ENCODE measurements at places on chromosomes 5 and 9.

DNA sequence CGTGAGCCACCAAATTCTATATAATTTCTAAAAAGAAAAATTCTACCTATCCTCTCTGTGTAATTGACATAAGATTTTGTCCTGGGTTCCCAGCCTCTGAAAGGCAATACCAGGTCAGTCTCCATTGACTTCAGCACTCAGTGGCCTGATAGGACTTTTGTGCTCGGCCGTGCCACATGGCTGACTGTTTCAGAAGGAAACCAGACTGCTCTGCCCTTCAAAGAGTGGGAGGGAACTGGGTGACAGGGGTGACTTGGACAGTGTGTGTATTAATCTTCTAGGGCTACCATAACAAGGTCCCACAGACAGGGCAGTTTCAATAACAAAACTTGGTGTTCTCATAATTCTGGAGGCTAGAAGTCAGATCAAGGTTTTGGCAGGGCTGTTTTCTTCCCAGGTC is 43.0 kb downstream of the ARHGAP26 start:
- no peak for DNase-seq

DNA sequence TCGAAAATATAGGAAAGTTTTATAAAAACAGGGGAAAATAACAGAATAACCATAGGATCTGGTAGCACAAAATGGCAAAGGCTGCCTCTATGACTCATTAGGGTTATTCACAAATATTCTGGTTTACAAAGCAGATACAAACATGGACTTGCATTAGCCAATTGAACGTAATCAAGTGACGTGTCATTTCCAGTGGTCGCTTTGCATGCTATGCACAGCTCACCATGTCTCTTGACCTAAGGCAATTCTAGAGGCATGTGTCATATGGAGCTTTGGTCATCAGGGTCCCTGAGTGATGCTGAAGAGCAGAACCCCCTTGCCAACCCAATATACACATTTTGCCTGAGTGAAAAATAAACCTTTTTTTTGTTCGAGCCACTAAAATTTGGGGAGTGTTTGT is 158.8 kb downstream of the TMEM161B start:
- no peak for DNase-seq

- no peak for DNase-seq
Observed at GRCh38 chr9:109977521-109977920, 197.5 kb downstream of the PALM2AKAP2 start.

DNA sequence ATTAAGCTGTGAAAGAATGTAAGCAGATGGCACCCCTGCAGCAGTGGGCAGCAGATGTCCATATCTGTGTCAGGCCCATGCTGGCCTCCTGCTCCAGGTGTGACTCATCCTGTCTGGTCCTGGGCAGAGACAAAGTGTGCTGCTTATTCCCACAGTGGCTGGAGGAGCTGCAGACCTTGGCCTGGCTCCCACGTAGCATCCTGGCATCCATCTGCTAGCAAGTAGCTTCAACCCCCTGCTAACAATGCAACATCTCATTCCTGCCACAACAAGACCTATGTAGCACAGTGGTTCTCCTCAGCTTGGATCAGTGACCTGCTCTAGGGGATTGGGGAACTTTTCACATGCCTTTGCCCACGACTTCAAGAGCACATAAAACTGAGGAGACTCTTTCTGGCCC is 126.4 kb upstream of the SLC12A2 start:
- DNase-seq: no peak

- no peak for DNase-seq
Observed at GRCh38 chr9:121360601-121361374, 9.3 kb downstream of the STOM start.

- no peak for DNase-seq
Observed at GRCh38 chr5:42886635-42887034, 74.9 kb upstream of the SELENOP start.

GRCh38 chr9:123689701-123690428 is 240.1 kb downstream of the DENND1A start:
- DNase-seq: no peak

- DNase-seq: no peak
Observed at GRCh38 chr5:60018091-60018490, 124.6 kb upstream of the PDE4D start.

- no peak for DNase-seq
Observed at GRCh38 chr9:125440411-125440810, 178.8 kb downstream of the GAPVD1 start.

GRCh38 chr9:104412238-104412637 is 91.8 kb upstream of the OR13F1 start:
- no peak for DNase-seq

- no peak for DNase-seq
Observed at GRCh38 chr9:1453636-1454035, 403.5 kb downstream of the DMRT2 start.

DNA sequence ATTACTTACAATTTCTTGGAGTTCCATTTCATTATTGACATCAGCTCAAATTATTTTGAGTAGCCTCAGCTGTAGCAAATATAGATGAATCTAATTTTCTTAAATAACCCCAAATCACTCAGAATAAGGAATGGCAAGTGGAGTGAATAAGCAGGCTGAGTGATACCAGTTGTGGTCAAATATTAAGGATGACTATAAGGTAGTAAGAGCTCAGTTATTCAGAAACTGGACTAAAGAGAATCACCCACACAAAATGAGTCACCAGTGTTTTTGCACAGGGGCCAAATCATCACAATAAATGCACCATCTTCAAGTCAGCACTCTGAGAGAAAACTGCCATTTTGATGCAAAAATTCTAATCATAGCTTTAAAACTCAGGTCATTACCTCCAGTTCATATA is 128.9 kb upstream of the TARS1 start:
- no peak for DNase-seq

GRCh38 chr5:120624021-120624563 is 160.0 kb downstream of the PRR16 start:
- no peak for DNase-seq

- no peak for DNase-seq
Observed at GRCh38 chr5:142314109-142314508, 10.7 kb downstream of the SPRY4 start.
